ENCODE measurements at places on chromosomes 12 and 14.

DNA sequence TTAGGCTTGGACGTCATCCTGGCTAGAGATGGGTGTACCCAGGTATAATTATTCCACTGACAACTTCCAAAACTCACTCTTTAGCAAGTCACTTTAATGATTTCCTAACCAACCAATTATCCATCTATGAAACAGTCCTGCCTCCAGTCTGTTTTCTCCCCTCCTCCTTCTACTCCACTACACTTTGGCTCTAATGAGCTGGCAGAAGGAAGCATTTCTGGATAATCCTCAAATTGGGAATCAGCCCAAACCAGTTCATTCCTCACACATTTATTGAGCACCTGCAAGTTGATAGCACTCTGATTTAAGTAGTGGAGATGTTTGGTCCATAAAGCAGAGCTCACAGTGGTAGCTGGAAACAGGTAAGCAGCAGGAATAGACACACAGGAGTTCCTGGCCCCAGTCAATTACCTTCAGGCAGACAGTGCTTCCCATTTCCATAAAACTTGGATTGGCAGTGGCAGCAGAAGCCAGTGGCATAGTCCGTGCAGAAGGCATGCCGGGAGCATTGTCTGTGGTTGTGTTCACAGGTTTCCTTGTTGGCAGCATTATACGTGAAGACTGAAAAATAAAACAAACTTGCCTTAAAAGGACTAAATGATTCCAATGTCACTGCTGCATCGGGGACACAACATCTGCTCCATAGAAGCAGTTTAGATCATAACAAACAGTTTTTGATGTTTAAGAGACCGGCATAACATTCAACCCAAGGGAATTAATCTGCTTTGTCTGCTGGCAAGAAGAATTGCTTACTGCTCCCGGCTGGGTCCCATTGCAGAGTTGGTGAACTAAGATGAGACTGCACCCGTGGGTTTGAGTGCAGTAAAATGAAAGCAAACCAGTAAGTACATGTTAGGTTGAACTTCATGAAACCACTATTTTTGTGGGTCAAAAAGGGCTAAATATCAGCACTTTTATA, 26.2 kb downstream of the NID2 start:
- no peak for DNase-seq

DNA sequence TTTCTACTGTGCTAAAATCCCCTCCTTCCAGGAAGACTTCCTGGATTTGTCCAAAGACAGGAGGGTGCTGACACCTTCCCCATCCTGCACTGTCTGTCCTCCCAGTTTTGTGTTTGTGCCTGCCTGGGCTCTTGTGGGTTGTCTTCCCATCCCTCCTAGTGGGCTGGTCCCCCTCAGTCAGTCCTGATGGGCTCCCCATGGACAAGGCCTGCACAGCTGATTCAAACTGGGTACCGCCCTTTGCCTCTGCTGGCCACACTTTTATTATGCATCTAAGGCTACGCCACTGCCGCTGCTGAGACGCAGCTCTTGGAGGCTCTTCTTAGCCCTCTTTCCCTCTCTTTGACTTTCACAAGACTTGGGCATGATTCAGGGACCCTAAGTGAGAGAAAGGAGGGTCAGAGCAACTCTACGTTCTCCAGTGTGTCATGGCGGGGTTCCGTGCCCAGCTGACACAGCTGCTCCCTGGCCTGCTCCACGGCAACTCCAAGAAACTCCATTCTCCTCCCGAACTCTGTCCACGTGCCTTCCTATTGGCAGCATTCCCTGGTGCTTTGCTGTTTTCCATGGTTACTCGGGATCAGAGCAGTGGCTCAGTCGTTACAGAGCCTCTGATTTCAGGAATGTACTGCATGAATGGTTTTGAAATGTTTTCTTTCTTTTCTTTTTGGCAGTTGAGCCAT, 3.8 kb upstream of the KRT85 start:
- DNase-seq: peak; percentile 59

DNA sequence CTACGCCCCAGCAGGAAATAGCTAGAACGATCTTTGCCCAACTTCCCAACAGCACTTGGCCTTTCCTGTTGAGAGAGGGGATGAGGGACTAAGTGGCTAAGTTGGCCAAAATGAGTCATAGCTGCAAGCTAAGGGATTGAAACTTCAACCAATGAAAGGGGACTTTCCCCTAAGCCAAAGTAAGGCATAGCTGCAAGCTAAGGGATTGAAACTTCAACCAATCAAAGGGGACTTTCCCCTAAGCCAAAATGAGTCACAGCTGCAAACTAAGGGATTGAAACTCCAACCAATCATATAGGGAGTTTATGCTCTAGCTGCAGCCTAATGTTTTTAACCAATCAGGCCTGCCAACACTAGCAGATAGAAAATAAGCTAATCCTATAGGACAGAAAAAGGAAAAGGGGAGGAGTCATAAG, 100.5 kb upstream of the SSTR1 start:
- no peak for DNase-seq

GRCh38 chr14:70655110-70655826, 13.6 kb downstream of the TTC9 start:
- DNase-seq: peak; percentile 16

- DNase-seq: no peak
Observed at GRCh38 chr12:128339126-128339520, 72.2 kb downstream of the TMEM132C start.

GRCh38 chr14:101068313-101069227, 165.0 kb upstream of the RTL1 start:
- no peak for DNase-seq

- no peak for DNase-seq
Observed at GRCh38 chr12:40569626-40570179, 122.5 kb upstream of the CNTN1 start.

GRCh38 chr12:1808036-1808797, 12.1 kb upstream of the LRTM2 start:
- no peak for DNase-seq

DNA sequence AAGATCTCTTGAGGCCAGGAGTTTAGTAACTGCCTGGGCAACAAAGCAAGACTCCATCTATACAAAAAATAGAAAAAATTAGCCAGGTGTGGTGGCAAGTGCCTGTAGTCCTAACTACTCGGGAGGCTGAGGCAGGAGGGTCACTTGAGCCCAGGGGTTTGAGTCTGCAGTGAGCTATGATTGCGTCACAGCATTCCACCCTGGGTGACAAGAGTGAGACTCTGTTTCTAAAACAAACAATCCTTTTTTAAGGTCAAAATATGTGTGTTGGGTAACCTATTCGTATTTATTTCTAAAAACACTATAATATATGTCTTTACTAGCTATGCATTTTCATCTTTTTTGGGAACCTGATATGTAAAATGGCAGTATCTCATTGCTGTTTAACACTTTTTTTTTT, 7.4 kb downstream of the FBXO21 start:
- no peak for DNase-seq

GRCh38 chr12:56763753-56764657, 881 bp downstream of the HSD17B6 start:
- DNase-seq: no peak

DNA sequence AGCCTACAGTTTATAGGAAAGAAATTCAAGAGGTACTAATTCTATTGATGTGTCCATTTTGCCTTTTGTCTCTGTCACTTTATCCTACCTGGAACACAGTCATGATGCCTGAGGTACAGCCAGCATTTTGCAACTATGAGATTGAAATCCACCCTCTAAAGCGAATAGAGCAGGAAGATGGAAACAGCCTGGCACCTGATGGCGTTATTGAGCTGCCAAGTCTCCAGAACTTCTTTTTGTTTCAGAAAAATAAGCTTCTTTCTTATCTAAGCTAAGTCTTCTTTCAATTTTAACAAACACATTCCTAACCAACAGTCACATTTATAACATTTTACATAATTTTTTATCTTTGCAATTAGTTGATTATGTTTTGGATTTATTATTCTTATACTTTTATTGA, 182.1 kb downstream of the PAWR start:
- no peak for DNase-seq

- no peak for DNase-seq
Observed at GRCh38 chr14:38056270-38056669, 151.4 kb upstream of the SSTR1 start.

- no peak for DNase-seq
Observed at GRCh38 chr12:32467959-32468863, 68.9 kb downstream of the FGD4 start.

DNA sequence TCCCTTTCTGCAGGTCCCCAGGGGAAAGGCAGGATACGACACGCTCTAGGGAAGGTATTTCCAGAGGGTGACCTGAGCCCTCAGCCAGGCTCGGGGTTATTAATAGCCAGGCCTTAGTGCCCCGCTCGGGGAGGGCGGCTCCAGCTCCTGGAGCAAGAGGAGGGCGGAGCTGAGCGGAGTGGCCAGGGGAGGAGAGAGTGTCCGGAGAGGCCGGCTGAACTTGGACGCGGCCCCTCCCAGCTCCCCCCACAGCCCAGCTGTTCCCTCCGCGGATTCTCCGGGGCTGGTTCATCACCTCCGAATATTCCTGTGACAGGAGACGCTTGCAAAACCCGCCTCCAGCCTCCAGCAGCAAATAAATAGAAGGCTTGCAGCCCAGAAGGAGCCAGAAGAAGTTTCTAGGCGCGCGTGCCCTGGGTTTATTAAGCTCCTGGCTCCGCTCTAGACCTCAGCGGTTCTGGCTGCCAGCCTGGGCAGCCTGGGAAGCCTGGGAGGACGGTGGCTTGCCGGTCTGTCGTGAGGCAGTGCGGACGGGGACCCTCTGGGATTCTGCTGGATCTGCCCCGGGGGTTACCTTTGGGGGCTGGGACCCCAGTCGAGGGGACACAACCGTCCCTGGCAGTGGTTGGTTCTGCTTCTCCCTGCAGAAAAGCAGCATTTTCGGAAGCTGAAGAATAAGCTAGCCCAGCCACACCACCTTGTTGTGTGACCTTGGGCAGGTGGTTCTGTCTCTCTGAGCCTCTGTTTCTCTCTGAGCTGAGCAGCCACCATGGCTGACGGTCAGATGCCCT, at the start of gene HSPB8:
Gene HSPB8, plus strand, starts transcription at position 388 of the 791 bp plus-strand sequence. Its CDS starts 382 bp downstream, at position 770.
- DNase-seq: peak; percentile 52

DNA sequence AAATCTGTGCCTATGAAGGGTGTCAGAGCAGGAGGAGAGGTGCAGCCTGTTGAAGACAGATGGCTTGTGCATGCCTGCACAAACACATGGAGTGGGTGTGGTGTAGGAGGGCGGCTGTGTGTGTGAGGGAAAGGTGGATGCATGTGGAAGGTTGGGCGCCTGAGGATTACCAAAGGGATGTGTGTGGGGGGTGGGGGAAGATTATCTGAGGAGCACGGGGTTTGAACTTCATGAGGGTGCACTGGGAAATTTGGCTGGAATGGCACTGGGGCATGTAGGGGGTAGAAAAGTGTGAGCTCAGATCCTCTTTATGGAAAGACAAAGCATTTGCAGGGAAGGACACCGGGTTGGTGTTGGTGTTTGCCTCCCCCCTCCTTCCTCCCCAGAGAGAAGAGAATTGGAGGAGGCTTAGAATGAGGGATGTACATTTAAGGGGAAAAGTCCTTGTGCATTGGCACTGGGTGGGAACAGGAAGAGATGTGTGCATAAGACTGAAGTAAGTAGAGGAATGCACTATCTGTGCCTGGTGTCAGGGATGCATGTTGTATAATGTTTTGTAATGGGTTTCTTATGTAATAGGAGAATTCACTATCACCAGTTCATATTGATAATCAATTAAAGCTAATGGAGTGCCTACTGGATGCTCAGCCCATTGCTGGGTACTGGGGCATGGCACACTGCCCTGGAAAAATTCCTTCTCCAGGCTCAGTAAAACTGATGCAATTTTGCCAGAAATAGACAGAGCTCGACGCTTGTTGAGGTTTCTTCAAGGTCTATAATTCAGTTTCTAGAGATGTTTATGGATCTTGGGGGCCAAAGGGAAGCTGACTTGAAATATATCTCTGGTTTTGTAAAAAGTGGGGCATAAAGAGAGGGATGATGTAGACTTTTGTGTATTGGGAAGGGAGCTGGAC, 3.0 kb downstream of the NTF3 start:
- no peak for DNase-seq

DNA sequence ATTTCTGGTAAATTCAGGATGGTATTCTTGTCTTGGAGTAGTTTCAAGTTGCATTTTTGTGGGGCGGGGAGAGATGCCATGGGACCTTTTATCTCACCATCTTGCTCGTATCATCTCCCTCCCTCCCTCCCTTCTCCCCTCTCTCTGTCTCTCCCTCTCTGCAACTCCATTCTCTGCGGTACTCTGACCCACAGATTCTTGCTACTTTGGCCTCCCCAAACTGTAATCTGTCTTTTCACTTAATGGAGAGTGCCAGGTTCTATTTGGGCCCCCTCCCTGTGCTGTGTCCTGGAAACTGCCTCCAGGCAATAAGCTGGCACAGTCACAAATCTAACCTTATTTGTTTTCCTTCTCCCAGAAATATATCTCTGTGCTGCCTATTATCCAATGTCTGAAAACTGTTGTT, 175.2 kb downstream of the PAWR start:
- DNase-seq: no peak

DNA sequence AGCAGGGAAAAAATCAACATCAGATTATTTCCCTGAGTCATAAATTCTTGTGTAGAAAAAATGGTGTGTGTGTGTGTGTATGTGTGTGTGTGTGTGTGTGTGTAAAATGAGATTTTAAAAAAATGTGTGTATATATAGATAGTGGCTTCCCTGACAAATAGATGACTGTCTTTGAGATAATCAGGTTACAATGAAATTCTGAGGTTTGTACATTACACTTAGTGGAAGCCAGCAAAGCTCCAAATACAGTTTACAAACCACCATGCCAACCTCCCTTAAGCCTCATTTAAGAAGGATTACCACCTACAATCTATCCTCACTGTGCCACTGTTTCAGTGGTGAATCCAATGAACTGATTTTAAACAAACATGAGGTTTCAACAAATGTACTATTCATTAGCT, 93.8 kb downstream of the MED13L start:
- DNase-seq: no peak

DNA sequence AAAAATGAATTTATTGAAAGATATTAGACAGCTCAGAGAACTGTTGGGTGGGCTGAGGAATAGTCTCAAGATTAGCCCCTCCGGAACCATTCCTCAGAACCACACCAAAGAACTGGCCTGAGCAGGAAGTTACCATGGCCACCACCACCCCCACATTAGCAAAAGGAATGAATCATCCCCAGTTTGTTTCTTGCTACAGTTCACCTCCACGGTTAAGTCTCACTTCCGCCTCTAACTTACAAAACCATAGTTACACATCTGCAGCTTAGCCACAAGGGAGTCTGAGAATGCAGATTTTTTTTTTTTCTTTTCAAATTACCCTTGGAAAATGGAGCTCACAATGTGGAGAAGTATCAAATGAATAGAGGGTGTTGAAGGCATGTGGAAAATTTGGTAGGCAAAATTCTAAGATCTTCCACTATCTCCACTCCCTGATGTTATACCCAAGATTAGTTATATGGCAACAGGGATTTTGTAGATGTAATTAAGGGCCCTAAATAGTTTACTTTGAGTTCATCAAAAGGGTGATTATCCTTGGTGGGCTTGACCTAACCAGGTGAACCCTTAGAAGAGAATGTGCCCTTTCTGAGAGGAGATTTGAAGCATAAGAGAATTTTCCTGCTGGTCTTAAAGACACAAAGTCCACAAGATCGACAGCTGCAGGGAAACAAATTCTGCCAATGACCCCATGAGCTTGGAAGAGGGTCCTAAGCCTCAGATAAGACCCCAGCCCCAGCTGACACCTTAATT, 129.8 kb upstream of the KRR1 start:
- no peak for DNase-seq

Measured in renal pelvis (tissue), 12 donors.